ENCODE measurements at places on chromosomes 4 and X.

GRCh38 chrX:24575496-24575895, 71.7 kb downstream of the PCYT1B start:
- no peak for DNase-seq

DNA sequence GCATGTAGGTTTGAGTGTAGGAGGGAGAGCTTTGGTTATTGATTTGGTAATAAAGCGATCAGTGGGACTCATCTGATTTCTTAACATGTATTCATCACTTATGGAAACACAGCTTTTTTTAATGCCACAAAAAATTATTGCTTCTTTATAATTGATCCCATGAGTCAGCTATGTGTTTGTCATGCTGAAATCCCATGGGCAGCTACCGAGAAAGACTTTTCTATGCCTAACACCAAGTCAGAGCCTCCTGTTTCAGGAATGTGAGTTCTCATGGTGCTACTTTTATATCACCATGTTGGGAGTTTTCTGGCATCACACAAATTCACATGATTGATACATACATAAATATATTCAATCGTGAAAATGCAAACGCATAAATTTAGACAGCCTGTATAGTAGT, 165.7 kb downstream of the RAPGEF2 start:
- no peak for DNase-seq

DNA sequence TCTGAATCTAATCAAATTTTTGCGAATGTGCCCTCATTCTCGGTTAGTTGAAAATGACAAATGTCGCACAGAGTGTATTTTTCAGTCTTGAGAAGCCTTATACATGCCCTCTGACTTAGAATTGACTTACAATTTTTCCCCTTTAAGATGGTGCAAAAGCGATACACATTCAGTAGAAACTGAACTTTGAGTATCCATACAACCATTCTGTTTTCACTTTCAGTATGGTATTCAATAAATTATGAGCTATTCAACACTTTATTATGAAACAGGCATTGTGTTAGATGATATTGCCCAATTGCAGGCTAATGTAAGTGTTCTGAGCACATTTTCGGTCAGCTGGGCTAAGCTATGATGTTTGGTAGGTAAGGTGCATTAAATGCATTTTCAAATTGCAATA, 43.4 kb downstream of the SLC9A7 start:
- no peak for DNase-seq

- no peak for DNase-seq
Measured at GRCh38 chr4:19743115-19743638, 508.5 kb upstream of the SLIT2 start.

DNA sequence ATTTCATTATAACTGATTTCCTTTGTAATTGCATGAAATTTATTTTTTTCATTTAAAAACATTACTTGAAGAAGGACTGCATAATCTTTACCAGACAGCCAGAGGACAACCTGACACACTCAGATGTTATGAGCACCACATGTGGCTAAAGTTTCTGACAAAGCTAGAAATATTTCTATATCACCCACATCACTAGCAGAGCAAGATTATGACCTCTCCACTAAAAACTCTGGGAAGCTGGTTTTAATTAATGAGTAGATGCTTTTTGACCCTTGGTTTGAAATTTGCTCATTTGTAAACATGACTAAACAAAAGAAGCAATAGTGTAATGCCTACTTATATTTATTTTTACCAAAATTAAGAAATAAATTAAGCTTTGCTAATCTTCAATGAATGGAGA, 661.5 kb upstream of the EPHA5 start:
- no peak for DNase-seq

DNA sequence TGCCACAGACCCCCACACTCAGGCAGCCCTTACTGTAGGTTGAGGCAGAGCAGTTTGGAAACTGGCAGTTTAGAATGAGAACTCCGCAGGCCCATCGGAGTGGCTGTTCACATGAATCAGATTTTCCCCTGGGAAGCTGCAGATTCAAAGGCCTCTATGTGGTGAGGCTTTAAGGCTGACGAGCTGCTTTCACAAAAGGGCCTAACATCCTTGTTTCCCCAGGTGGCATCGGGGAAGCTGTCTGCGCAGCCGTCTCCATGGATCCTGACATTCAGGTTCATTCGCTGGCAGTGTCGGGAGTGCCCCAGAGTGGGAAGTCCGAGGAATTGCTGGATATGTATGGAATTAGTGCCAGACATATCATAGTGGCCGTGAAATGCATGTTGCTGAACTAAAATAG, 33.7 kb downstream of the TKTL1 start:
- no peak for DNase-seq

GRCh38 chr4:40687676-40688389, 58.2 kb upstream of the RBM47 start:
- DNase-seq, result no peak

DNA sequence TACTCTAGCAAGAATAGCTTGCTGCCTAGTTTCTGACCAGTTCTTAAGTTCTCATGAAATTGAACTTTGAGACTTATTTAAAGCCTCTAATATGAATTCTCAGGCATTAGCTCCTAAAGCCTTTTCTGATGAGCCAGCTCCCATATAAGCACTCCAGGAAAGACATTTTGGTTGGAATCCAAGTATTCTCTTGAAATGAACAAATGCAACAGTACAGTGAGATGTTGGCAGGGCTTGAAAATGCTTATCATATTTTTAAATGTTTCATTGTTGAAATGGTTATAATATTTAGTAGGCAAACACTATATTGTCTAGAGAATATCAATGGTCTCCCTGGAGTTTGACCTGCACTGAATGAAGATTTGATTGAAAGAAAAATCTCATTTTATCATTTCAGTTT, 240.3 kb downstream of the ANK2 start:
- DNase-seq, result no peak

- no peak for DNase-seq
Measured at GRCh38 chr4:17865866-17866363, 55.1 kb downstream of the NCAPG start.

GRCh38 chr4:61553557-61554125, 353.5 kb downstream of the ADGRL3 start:
- no peak for DNase-seq

DNA sequence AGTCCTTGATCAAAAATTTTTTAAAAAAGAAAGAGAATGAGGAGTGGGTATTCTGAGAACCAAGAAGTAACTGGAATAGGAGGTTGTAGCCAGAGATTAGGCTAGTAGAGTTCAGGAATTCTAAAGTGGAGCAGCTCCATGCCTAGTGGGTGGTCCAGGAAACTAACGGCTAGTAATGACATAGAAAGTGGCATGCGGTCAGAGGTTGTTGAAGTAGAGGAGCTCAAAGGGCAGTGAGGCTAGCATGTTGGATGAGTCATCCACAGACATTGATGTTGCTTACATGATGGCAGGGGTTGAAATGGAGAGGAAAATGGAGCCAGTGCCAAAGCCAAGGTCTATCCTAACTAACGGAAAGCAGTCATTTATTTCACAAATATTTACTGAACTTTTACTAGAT, 42.1 kb downstream of the TEX13B start:
- DNase-seq, result no peak

GRCh38 chr4:188892837-188893236, 753.6 kb downstream of the TRIML1 start:
- no peak for DNase-seq
